Stimulated activated CD4-positive, alpha-beta T cell treated with anti-CD3 and anti-CD28 coated beads, Interleukin-15, amount 100 ng/mL, for 24 hours (primary cell): ENCODE measurements at places on chromosomes 16 and 17.

DNA sequence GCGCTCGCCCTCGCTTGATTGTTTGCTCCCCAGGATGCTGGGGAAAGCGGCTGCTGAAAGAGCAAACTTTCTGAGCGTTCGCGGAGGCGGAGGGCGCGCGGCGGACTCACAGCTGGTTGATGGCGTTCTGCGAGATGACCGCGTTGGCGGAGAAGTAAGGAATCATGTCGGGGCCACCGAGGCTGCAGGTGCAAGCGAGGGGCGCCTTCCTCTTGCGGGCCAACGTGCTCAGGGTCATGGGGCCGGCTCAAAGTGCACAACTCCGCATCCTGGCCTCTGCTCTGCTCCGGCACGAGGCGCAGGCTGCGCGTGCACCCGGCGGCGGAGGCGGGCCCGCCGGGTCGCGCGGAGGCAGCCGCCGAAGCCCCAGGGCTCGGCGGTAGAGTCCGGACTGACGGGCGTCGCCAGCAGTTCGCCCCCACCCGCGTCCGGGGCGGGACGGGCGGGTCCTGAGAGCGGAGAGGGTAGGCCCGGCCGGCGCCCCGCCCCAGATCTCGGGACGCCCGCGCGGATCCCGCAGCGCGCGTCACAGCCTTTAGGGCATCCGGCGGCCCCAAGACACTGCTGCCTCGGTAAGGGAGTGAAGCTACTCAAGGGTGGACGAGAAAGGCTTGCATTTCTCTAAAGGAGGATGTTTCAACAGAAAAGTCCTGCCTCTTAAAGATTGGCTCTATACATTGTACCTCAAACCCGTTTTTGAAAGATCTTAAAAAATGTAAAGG, 138.5 kb upstream of the CORO6 start:
- peak; percentile 95 for DNase-seq

- no peak for DNase-seq
Measured at GRCh38 chr17:37702598-37702997, 42.3 kb downstream of the HNF1B start.

DNA sequence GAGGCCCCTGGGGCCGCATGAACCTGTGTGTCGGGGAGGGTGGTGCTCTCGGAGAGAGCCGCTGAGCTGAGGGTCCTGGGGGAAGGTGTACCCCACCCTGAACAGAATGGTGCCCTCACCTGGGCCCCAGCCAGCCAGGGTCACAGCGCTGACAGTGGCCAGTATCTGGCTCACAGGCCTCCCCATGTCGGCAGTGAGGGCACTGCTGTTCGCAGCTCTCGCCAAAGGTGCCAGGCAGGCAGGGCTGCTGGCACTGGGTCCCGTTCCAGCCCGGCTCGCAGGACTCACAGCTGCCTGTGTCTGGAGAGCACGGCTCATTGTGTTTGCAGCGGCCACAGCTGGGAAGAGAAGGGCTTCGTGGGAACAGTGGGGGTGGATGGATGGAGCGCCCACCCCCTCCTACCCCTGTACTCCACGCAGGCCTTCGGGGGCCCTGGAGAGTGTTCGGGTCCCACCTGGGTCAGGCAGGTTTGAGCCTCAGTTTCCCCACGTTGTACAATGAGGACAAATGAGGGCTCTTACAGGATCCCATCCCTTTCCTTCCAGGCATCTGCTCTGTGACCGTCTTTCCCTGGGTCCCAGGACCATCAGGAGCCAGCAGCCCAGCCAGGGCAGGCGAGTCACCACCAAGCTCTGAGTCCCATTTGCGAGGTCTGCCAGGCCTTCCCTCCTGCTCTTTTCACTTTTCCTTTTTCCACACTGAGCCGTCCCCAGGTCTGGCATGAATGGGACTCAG, 5.0 kb downstream of the SCARF1 start:
- DNase-seq, result no peak

DNA sequence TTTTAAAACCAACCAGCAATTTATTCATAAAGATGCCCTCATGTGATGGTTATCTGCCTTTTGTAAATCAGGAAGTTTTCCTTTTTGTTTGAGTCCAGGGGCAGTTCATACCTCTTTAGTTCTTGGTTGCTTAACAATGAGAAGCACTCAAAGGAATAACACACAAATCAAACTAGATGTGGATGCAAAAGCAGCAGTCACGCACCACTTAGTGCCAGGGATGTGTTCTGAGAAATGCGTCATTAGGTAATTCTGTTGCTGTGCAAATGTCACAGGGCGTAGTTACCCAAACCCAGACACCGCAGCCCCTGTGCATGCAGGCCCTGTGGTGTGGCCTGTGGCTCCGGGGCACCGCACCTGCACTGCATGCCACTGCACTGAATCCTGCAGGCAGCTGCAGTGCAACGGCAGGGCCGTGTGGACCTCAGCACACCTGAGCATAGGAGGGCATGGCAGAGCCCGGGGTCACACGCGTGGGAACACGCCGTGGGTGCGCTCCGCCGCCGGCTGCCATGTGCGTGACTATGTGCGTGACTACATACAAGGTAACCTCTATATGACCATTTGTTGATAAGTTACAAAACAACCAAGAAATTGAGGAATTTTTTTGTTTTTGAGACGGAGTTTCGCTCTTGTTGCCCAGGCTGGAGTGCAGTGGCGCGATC, 39.6 kb downstream of the PKD1 start:
- DNase-seq, result no peak

- DNase-seq, result no peak
Measured at GRCh38 chr16:20866145-20866772, 33.9 kb downstream of the DCUN1D3 start.

DNA sequence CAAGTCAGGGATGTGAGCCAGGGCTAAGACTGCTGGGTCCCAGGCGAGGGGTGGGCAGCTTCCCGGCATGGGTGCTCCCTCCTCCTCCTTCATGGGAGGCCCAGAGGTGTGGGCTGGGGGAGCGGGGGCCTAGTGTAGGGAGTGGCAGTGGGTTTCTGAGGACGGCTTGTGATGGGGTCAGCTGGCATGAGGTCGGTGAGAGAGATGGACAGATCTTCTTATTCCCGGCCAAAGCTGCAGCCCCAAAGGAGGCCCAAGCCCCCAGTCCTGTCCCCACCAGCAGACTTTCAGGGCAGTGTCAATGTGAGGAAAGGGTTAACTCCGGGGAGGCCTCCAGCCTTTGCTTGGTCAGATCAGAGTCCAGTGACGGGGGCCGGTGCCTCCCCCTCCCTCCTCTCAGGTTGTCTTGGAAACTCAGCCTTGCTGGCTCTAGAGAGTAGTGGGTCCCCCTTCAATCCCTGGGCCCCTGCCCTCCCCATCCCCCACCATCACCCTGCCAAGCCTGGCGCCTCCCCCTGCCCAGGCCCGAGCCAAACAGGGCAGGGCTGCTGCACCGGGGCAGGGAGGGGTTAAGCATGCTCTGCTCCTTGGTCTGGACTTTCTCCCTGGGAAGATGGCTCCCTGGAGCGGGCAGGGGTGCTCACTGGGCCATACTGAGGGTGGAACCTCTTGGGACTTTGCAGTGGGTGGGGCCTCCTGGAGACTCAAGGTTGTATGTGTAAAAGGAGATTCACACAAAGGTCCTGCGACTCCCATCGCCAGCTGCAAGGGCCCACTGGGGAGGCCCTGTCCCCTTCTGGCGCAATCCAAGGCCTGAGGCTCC, 12.4 kb downstream of the NAT9 start:
- no peak for DNase-seq

DNA sequence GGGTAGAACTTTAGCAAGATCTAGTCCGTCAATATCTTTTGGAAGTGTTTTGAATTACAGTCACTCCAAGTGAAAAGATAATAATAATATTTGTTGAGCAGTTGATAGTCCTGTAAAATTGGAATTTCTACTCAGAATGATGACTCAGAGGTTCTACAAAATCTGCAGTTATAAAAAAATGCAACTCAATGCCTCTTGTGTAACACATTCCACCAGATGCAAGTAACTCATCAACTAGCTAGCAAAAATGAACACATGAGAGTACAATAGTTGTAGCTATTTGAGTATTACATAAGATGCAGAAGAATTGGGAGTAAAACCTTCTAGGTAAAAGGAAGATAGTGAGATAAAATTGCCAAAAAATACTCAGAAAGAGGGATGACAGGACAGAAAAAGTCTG, 177.2 kb downstream of the CDH8 start:
- DNase-seq, result no peak

GRCh38 chr17:77958716-77959125, 218 bp downstream of the TNRC6C start:
- no peak for DNase-seq

DNA sequence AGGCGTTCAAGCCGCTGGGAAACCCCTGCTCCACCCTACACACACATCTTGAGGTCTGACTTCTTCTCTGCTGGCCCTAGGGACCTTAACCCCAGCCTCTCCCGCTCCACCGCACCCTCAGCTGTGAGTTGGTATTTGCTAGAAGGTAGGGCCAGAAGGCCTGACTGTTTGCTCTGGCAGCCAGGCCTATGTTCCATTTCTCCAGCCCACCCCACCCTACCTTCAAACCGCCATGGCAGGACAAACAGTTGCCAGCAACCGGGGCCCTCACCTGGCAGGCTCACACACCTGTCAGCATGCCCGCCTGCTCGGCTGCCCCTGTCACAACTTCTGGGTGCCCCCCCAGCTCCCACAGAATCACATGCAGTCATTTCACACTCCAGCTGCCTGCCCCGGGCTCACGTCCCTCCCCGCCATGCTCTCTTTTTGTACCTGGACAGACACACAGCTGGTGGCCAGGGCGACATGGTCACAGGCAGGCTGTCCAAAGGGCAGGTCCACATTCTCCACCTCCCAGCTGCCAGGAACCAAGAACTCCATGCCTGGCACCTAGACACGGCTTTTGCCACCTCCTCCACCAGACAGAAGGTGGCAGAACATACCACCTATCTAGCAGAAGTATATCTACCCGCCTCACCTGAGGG, 2.6 kb upstream of the ATP2A3 start:
- no peak for DNase-seq

DNA sequence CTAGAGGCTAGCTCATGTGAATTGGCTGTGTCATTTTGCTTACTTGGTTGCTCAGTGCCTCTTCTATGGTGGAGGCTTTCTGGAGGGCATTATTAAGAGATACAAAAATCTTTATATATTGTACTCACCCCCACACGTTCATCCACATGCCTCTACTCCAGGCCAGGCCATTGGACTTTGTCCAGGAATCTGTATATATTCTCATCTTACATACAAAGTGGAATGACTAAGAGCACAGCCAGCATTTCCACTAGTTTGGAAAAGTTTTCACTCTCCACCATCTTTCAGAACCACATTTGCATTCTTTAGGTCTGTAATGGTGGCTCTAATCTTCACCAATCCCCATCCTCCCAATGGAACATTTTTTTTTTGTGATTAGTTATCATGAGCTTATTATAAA, 4.8 kb upstream of the GLG1 start:
- no peak for DNase-seq

- peak; percentile 96 for DNase-seq
Measured at GRCh38 chr16:8621572-8622314, at the start of gene METTL22. Gene METTL22, plus strand, starts transcription at chr16:8621698. Its CDS starts 3,968 bp downstream, at chr16:8625666.

DNA sequence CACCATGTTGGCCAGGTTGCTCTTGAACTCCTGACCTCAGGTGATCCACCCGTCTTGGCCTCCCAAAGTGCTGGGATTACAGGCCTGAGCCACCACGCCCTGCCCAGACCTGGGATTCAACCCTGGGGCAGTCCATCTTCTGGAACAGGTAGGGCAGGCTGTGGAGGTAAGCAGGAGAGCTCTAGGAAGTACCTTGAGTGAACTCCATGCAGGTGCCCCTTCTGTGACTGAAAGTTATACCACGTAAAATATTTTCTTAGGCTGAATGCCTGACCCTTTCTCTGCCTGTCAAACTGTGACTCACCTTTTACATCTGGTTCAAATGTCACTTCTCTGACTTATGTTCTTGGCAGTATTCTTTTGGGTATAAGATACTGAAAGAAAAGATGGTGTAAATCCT, 86.7 kb upstream of the ELAC2 start:
- no peak for DNase-seq

DNA sequence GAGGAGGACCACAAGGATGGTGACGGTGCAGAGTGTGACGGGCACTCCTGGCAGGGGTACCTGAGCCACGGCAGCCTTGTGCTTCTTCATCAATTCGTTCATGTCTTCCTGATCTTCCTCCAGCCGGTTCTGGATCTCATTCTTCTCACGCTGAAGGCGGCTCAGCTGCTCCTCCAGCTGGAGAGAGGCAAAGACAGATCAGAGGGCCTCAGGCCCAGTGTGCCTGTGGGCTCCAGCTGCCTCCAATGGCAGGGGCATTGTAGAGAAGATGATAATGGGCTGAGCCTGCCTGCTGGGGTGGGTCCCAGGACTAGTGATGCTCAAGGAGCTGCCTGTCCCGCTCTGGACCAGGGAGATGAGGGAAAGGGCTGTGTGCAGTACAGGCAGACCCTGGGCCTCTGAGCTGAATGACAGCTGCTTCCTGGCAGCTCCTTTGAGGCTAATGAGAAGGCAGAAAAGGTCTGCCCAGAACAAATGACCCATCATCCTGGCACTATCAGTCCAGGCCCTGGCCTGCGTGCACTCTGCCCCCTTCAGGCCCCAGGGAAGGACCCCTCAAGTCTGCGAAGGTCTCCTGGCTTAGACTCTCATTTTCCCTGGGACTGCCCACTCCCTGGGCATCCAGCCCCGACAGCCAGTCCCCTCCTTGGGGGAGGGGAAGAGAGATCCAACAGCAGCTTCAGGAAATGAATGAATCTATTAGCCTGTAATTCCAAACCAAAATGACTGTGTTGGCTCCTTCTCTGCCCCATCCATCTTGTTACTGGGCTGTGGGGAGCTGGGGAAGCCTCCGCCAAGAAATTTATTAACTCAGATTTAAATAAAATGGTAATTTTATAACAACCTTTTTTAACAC, 48.0 kb downstream of the PIPOX start:
- DNase-seq, result no peak

GRCh38 chr16:22190776-22191531, 15.1 kb upstream of the EEF2K start:
- DNase-seq, result peak; percentile 100

DNA sequence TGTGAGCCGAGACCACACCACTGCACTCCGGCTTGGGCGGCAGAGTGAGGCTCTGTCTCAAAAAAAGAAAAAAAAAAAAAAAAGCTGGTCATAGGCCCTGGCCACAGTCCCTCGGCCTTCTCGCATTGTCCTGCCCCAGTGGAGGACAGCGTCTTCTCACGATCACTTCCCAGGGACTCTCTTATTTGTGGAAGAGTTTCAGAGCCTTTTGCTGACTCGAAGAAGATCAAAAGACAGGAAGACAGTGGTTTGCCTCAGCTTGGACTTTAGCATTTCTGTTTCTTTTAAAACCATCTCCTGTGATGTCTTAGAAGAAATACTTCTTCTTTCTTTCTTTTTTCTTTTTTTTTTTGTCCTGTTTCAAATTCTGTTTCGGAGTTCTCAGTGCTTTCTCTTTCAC, 210.0 kb downstream of the FTO start:
- DNase-seq, result no peak

DNA sequence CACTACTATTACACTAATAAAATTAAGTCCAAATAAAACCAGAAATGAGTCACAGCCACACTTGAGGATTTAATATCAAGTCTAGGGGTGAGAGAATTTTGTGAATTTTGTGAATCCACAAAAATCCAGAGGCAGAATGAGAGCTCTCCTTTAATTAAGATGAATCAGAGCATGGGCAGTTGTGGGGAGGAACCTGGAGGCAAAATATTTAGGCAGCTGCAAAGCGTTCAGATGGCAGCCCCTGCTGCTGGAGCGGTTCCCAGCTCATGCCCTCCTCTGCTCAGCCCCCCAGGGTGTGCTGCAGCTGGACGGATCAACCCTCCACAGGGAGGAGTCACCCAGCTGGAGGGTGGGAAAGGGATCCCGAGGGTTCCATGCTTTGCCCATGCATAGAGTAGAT, 43.4 kb upstream of the IRX6 start:
- no peak for DNase-seq

GRCh38 chr17:60355663-60356594, 36.0 kb downstream of the USP32 start:
- DNase-seq, result no peak

- DNase-seq, result no peak
Measured at GRCh38 chr17:45040459-45040858, 11.0 kb downstream of the DCAKD start.
